ENCODE measurements at places on chromosomes 7 and 10. TPM values are rescaled to one million over a fixed set of nuclear protein-coding genes. Genes with fewer than 3 reads are reported as not detected.

The PAPOLB gene
- 0.19 TPM for total RNA-seq

The CHCHD2 gene
- total RNA-seq = 307 TPM

The CALHM1 gene
- total RNA-seq = not detected

The GRM3 gene
- total RNA-seq = not detected

The TIMM23B gene
- total RNA-seq = 17.2 TPM

The HOXA5 gene
- 0.85 TPM for total RNA-seq

The ADCY1 gene
- 0.56 TPM for total RNA-seq

The SNX10 gene
- total RNA-seq = 0.28 TPM

The PTF1A gene
- total RNA-seq = not detected

The TMEM184A gene
- total RNA-seq = under 0.01 TPM

The CALML3 gene
- not detected for total RNA-seq

The EPHB4 gene
- total RNA-seq = 40.9 TPM

The OPN1SW gene
- not detected for total RNA-seq

The FAM204A gene
- 58.1 TPM for total RNA-seq

The PRSS1 gene
- not detected for total RNA-seq

The C10orf105 gene
- total RNA-seq = not detected

The NOD1 gene
- total RNA-seq = 5.4 TPM

The COL26A1 gene
- total RNA-seq = under 0.01 TPM

The SLC39A12 gene
- total RNA-seq = not detected

The SPDYE5 gene
- total RNA-seq = not detected

The KCNK18 gene
- total RNA-seq = not detected

The GARIN1A gene
- total RNA-seq = 0.38 TPM

The LFNG gene
- 16.3 TPM for total RNA-seq

The EBLN1 gene
- not detected for total RNA-seq

The MSS51 gene
- 2.3 TPM for total RNA-seq

The CYP2C8 gene
- total RNA-seq = not detected

The CHAT gene
- total RNA-seq = not detected

The PMPCB gene
- total RNA-seq = 61.7 TPM

The IRF5 gene
- 0.56 TPM for total RNA-seq

The TMEM60 gene
- 11.5 TPM for total RNA-seq

The SLC18A3 gene
- total RNA-seq = under 0.01 TPM

The ASIC3 gene
- total RNA-seq = under 0.01 TPM

The OPN4 gene
- not detected for total RNA-seq

The TRIM73 gene
- 0.19 TPM for total RNA-seq

The EIF5AL1 gene
- 0.28 TPM for total RNA-seq

The LARP4B gene
- total RNA-seq = 32.0 TPM

The GFRA1 gene
- 0.56 TPM for total RNA-seq

The UBE3C gene
- total RNA-seq = 98.4 TPM

The FAM25C gene
- total RNA-seq = not detected

The PDE6C gene
- total RNA-seq = not detected

The PRKAR1B gene
- 13.2 TPM for total RNA-seq

The MKX gene
- total RNA-seq = not detected

The C10orf71 gene
- not detected for total RNA-seq

The GPR22 gene
- not detected for total RNA-seq

The LRGUK gene
- 0.28 TPM for total RNA-seq

The ATP6V0A4 gene
- 0.28 TPM for total RNA-seq

The CRYGN gene
- total RNA-seq = 0.56 TPM

The IKZF1 gene
- not detected for total RNA-seq

The FBXL13 gene
- 3.7 TPM for total RNA-seq

The SMO gene
- total RNA-seq = 4.8 TPM

The WIPF3 gene
- total RNA-seq = not detected

The HOXA4 gene
- not detected for total RNA-seq

The URGCP gene
- 31.6 TPM for total RNA-seq

The NEURL1 gene
- total RNA-seq = under 0.01 TPM

The C1QL3 gene
- total RNA-seq = not detected

The IQCE gene
- total RNA-seq = 5.9 TPM

The IFRD1 gene
- total RNA-seq = 40.3 TPM

The KCND2 gene
- total RNA-seq = 2.1 TPM

The PGAM2 gene
- 0.56 TPM for total RNA-seq

The GPR15LG gene
- not detected for total RNA-seq

All from regular cardiac myocyte (primary cell).